Ascending aorta (tissue), 2 donors: ENCODE measurements at places on chromosomes 16 and 17. TPM values are rescaled to one million over a fixed set of nuclear protein-coding genes. Genes with fewer than 3 reads are reported as not detected.

- H3K4me1 ChIP-seq = no peaks in the 10 kb centered on the region
- no peaks in the 10 kb centered on the region for H3K27me3 ChIP-seq
- H3K27ac ChIP-seq = peak overlapping the region; percentile 65
- no peak for DNase-seq
- H3K4me3 ChIP-seq = no peak overlapping the region
- peaks cover 22% of the 10 kb centered on the region for H3K36me3 ChIP-seq
Measured at GRCh38 chr17:560432-560873, 154.2 kb downstream of the VPS53 start.

- H3K4me1 ChIP-seq = peaks cover 39% of the 10 kb centered on the region
- H3K27ac ChIP-seq = no peak overlapping the region
- no peaks in the 10 kb centered on the region for H3K36me3 ChIP-seq
- no peak for DNase-seq
- no peaks in the 10 kb centered on the region for H3K27me3 ChIP-seq
Measured at GRCh38 chr16:3798838-3799237, 81.5 kb upstream of the TRAP1 start.

DNA sequence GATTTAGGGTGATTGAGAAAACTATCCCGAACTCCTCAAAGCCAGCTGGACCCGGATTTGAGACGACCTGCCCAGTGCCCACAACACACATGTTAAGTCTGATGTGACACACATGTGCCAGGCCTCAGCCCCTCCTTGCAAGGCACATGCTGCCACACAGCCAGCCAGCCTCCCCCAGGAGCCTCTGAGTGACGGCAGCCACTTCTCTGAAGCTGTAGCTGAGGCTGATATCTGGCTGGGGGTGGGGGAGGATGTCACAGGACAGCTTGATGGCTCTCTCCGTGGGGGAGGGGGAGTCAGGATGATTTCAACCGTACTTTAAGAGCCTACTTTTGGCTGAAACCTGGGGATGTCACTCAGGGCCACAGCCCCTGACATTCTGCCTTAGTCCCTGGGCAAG is 40.9 kb downstream of the SRCIN1 start:
- no peaks in the 10 kb centered on the region for H3K4me1 ChIP-seq
- H3K27me3 ChIP-seq = peaks cover 51% of the 10 kb centered on the region
- H3K4me3 ChIP-seq = no peak overlapping the region
- no peak for DNase-seq

- no peak overlapping the region for H3K4me3 ChIP-seq
- H3K27ac ChIP-seq = no peak overlapping the region
- no peaks in the 10 kb centered on the region for H3K36me3 ChIP-seq
- H3K27me3 ChIP-seq = no peaks in the 10 kb centered on the region
- H3K4me1 ChIP-seq = no peaks in the 10 kb centered on the region
- no peak for DNase-seq
Measured at GRCh38 chr17:3905017-3905520, 11.2 kb downstream of the P2RX1 start.

GRCh38 chr17:70454908-70455307 is 285.6 kb downstream of the KCNJ2 start:
- no peaks in the 10 kb centered on the region for H3K36me3 ChIP-seq
- no peak overlapping the region for H3K4me3 ChIP-seq
- DNase-seq = no peak
- H3K4me1 ChIP-seq = no peaks in the 10 kb centered on the region
- H3K27me3 ChIP-seq = no peaks in the 10 kb centered on the region

DNA sequence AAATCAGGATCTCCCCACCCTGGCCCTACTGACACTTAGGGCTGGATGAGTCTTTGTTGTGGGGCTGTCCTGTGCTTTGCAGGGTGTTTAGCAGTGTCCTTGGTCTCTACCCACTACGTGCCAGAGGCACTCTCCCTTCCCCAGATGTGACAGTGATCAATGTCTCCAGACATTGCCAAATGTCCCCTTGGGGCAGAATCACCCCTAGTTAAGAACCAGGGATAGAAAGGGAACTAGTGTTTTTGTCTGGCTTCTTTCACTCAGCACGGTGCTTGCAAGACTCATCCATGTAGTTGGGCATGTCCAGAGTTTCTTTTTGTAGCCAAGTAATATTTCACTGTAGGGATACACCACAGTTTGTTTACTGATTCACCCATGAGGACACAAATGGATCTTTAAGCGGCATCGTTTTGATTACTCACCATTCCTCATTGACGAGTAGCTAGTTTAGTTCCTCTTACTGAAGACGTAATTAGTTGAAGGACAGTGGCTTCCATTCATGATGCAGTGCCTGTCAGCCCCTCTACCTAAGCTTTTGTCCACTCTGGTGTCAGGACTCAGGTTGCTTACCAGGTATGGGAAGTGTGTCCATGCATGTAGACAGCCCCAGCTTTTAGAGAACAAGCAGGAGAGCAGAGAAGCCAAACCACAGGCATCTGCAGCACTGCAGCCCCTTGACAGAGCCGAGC is 26.0 kb upstream of the ITGB4 start:
- DNase-seq = no peak
- peaks cover 73% of the 10 kb centered on the region for H3K36me3 ChIP-seq
- H3K4me3 ChIP-seq = no peak overlapping the region
- H3K27ac ChIP-seq = no peak overlapping the region
- H3K4me1 ChIP-seq = peaks cover 2% of the 10 kb centered on the region
- no peaks in the 10 kb centered on the region for H3K27me3 ChIP-seq

DNA sequence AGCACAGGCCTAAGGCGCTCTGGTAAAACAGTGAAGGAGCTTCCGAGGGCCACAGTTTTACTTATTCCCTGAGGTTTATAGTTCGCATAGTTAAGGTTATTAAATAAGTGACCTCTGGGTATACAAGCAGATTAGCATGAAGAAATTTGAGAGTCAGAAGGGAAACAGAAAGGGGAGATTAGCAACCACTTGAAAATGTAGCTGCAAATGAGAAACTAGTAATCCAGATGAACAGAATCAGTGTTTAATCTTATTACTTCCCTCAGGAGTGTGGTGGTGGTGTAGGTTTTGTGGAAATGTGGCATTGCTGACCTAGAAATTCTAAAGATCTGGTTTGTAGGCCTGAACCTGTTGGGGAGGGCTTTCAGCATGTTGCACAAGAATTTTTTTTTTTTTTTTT is 130.4 kb downstream of the CCDC182 start:
- H3K27me3 ChIP-seq = no peaks in the 10 kb centered on the region
- H3K4me1 ChIP-seq = no peaks in the 10 kb centered on the region
- DNase-seq = no peak
- no peaks in the 10 kb centered on the region for H3K36me3 ChIP-seq
- H3K4me3 ChIP-seq = no peak overlapping the region

GRCh38 chr16:56999409-57000270 is 10.3 kb downstream of the NLRC5 start:
- no peaks in the 10 kb centered on the region for H3K36me3 ChIP-seq
- H3K4me3 ChIP-seq = no peak overlapping the region
- DNase-seq = no peak
- peak overlapping the region; percentile 78 for H3K27ac ChIP-seq

The CRK gene
- total RNA-seq = 83.4 TPM

The TRPV3 gene
- 0.11 TPM for total RNA-seq
